ENCODE measurements at places on chromosomes 3 and 15. TPM values are rescaled to one million over a fixed set of nuclear protein-coding genes. Genes with fewer than 3 reads are reported as not detected.

DNA sequence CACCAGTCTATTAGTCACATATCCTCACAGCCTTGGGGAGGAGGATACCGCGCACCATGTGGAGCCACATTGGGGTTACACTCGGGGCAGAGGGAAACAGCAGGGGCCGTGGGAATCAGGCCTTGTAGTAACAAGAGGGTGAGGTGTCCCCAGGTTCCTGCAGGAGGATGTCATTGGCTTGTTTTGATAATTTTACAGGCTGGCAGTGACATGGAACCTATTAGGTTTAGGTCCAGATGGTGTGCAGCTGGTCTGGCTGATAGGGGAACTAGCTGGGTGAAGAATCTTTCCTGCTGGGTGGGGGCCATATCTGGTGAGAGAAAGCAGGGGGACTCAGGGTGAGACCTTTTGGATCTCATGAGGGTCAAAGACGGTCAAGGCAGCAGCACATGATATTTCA lies 9.8 kb upstream of the MEF2A start:
- no peak overlapping the region for H3K27ac ChIP-seq
- H3K4me3 ChIP-seq = no peak overlapping the region
- H3K27me3 ChIP-seq = peaks cover 6% of the 10 kb centered on the region
- H3K36me3 ChIP-seq = no peaks in the 10 kb centered on the region
- no peak for DNase-seq
- H3K4me1 ChIP-seq = no peaks in the 10 kb centered on the region

DNA sequence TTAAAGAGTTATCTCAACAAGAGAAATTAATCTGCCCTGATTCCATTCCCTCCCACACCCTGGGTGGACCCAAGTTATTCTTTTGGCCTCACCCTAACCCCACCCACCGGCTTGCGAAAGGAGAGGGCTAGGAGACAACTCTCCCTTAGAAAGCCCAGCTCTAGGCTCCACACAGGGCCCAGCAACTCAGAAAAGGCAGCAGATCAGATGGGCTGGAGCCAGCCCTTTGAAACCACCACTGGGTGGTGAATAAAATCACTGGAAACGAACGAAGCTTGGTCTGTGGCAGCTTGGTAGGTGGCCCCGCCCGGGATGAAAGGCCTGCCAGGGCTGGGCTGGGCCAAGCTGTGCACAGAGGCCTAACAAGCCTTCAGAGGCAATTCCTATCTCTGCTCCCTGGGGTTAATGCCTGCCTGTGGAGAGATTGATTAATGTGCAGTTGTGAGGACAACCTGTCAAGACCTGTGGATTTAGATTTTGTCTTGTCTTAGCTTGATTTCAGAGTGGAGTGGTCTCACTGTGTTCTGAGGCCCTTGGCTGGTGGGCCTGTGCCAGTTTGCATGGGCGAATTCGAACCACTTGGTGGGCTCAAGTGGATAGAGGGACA lies 38.8 kb downstream of the BHLHE40 start:
- H3K27me3 ChIP-seq = no peaks in the 10 kb centered on the region
- H3K4me3 ChIP-seq = no peak overlapping the region
- H3K27ac ChIP-seq = peak overlapping the region; percentile 97
- peaks cover 80% of the 10 kb centered on the region for H3K4me1 ChIP-seq

DNA sequence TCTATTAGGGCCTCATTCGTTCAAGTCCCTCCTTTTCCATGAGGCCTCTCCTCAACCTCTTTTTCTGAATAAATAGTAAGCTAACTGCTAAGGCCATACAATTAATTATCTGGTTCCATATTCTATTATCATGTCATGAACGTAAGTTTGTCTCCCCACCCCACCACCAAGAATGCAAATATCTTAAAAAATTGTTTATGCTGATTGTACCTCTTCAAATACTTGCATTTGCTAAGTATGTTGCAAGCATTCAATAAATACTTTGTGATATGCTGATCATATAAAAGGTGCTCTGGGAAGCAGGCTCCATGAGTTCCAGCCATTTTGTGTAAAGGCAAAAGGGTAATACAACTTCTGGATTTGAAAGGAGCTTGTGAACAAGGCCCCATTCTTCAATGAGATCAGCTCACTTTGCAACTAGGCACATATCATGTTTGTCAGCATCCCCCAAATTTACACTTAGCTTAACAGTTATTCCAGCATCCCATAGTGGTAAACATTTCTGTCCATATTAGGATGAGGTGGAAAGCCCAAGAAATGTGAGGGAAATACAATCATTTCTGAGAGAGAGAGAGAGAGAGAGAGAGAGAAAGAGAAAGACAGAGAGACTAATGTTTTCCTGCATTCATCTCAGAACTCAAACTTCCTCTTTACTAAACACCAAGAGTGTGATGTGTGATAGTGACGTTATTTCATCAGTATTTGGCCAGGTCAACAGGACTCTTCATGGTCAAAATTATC lies 33.2 kb downstream of the SLC12A8 start:
- H3K36me3 ChIP-seq = peaks cover 6% of the 10 kb centered on the region
- H3K27ac ChIP-seq = no peak overlapping the region
- H3K27me3 ChIP-seq = no peaks in the 10 kb centered on the region

DNA sequence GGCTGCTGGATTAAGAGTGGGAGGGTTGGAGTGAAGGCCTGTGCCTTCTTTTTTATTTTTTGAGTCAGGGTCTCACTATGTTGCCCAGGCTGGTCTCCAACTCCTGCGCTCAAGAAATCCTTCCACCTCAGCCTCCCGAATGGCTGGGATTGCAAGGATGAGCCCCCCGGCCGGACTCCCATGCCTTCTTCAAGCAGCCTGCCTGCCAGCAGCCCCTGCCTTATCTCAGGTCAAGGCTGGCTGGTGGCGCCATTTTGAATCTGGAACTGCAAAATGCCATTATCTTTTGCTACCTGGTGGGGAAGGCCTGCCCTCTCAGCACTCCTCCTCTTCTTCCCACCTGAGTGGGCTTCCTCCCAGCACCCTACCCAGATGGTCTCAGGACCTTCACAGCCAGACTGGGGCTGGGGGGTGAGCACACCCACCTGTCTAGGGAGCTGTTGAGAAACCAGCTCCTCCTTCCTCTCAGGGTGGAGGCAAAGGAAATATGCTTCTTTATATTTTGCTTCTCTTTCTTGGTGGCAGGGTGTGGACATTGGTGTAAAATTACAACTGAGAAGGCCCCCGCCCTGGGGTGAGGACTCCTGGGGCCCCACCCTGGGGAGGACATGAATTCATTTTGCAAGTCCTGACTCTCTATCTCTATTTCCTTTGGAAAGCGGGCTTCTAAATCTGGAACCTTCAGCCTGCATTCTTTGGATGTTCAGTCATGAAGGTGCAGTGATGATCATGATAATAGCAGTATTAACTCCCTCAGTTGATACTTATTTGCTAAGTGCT lies 7.7 kb upstream of the FLNB start:
- no peak for DNase-seq
- H3K36me3 ChIP-seq = no peaks in the 10 kb centered on the region
- H3K27ac ChIP-seq = peak overlapping the region; percentile 22
- H3K4me1 ChIP-seq = peaks cover 32% of the 10 kb centered on the region
- H3K27me3 ChIP-seq = no peaks in the 10 kb centered on the region

DNA sequence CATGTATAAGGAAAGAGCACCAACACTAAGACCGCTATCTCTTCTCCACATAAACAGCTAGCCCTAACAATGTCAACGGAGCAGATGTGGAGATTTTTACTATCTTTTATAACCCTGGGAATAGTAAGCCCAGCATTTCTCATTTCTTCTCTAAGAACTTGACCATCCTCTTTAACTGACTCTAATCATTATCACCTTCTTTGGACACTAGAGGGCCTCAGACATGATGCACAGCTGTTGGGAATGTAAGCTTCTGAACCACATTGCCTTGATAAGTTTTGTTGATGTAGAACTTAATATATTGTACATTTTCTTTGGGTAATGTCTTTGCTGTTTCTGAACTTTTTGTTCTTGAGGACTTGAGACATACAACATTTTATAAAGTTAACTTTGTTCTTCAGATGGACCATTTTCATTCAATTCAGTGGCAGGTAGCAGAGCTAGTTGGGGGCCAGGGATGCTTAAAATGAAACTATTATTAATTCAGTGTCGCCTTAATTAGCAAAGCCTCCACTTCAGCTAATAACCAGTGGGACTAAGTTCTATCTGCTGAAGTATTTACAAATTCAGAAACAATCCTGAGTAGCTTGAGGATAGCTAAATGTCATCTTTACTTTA lies 9.6 kb upstream of the TAGLN3 start:
- no peaks in the 10 kb centered on the region for H3K4me1 ChIP-seq
- H3K27me3 ChIP-seq = no peaks in the 10 kb centered on the region
- peaks cover 11% of the 10 kb centered on the region for H3K36me3 ChIP-seq
- H3K4me3 ChIP-seq = no peak overlapping the region

DNA sequence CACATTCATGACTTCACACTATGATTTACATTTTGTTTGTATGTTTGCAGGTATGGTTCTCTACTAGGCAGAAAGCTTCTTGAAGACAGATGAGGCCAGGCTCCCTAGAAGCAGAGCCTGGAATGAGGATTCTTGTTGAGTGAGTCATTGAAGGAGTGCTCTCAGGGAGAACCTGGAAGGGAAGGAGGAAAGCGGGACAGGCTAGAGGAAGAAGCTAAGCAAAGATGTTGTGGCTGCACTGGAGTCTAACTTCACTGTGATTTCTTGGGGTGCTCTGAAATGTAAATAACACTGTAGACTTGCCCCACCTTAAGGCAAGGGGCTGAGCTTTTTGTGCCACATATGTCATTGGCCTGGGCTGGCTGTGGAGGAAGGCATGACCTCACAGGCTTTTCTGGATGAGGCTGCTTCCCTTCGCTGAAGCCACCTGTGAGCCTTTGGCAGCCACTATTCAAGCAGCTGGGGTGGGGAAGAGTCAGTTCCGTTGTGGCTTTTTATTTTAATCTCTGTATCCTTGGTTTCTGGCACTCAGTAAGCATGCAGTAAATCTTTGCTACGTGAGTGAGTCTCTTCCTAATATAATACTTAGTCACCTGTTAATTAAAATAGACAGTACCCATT lies 307.3 kb downstream of the SV2B start:
- peak; percentile 48 for DNase-seq
- H3K4me1 ChIP-seq = peaks cover 24% of the 10 kb centered on the region
- H3K4me3 ChIP-seq = peak overlapping the region; percentile 13

GRCh38 chr3:16066975-16067374 lies 107.5 kb upstream of the GALNT15 start:
- H3K4me3 ChIP-seq = no peak overlapping the region
- H3K4me1 ChIP-seq = peaks cover 41% of the 10 kb centered on the region
- no peak overlapping the region for H3K27ac ChIP-seq

GRCh38 chr15:28013976-28014375 lies 85.1 kb downstream of the OCA2 start:
- no peak for DNase-seq
- H3K4me1 ChIP-seq = no peaks in the 10 kb centered on the region
- H3K36me3 ChIP-seq = no peaks in the 10 kb centered on the region
- no peak overlapping the region for H3K4me3 ChIP-seq

DNA sequence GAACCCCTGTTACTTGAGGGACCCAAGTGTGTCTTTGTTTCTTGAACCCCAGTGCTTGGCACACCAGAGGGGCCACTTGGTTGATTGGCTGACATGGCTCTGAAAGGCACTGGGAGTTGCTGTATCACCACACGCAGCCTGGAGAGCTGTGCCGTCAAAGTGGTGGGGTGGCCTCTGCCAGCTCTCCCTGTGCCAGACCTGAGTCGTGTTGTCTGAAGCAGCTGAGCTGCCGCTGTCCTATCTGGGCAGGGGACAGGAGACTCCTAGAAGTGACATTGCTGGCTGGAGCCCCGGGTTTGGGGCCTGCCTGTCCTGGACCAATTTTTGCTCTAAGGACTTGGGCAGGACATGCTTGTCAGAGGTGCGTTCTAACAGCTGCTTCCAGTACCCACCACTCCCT lies 5.5 kb upstream of the SNX22 start:
- DNase-seq = no peak
- peaks cover 33% of the 10 kb centered on the region for H3K36me3 ChIP-seq
- H3K4me1 ChIP-seq = peaks cover 5% of the 10 kb centered on the region
- H3K27me3 ChIP-seq = no peaks in the 10 kb centered on the region
- H3K27ac ChIP-seq = no peak overlapping the region
- H3K4me3 ChIP-seq = no peak overlapping the region

DNA sequence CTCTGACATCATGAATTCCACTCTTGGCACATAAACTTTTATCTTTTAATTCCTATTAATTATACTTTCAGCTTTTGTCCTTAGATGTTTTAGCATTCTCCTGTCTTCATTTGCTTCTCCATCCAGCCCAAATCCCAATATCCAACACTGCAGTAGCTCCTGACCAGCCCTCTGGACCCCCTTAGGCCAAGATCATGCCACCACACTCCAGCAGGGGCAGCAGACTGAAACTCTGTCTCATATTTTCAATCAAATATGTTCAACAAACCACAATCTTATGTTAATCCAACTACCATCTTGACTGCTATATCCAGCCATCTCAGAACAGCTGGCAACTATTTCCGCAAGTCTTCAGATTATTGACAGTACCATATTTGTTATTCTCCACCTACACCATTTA lies 315.8 kb upstream of the ROBO2 start:
- H3K36me3 ChIP-seq = no peaks in the 10 kb centered on the region
- H3K27ac ChIP-seq = no peak overlapping the region
- no peak overlapping the region for H3K4me3 ChIP-seq
- DNase-seq = no peak

DNA sequence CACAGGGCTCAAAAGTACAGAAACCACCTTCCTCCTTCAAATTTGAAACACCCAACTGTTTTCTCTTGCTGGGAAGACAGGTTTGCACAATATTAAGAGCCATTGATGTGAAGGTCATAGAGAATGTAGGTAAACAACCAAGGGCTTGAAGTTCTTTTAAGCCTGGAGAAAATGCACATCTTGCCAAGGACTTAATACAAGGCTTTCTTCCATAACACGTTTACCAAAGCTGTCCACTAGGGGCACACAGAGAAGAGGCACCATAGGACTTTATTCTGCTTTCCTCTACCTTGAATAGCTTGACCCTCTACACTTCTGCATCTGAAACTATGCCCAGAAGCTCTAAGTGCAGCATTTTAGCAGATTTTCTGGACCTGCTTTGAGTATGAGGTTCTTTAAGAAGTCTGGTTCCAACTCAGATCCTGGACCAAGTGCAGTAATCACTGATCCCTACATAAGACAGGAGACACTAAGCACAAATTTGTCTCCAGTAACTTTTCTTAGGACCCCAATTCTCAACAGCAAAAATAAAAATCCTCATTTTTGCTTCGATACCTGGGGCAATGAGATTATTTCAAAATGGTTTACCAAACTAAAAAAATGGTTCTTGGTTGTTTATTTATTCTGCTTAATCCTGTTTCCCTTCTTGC lies 138.0 kb downstream of the FBN1 start:
- peak; percentile 22 for DNase-seq
- H3K36me3 ChIP-seq = no peaks in the 10 kb centered on the region
- H3K27me3 ChIP-seq = no peaks in the 10 kb centered on the region
- H3K4me3 ChIP-seq = no peak overlapping the region

- H3K36me3 ChIP-seq = peaks cover 11% of the 10 kb centered on the region
- no peaks in the 10 kb centered on the region for H3K27me3 ChIP-seq
- no peak for DNase-seq
- no peaks in the 10 kb centered on the region for H3K4me1 ChIP-seq
Observed at GRCh38 chr3:47884603-47885002, 81.7 kb downstream of the DHX30 start.

Gene ASB14
- 0.40 TPM for total RNA-seq

Gene CNBP
- 355 TPM for total RNA-seq

Gene HYAL1
- 1.3 TPM for total RNA-seq

Gene GRK7
- not detected for total RNA-seq

Gene NDN
- total RNA-seq = not detected

Gene MORC1
- not detected for total RNA-seq
